GM04504 (cell line): ENCODE measurements at places on chromosomes 1 and 21.

- no peak for DNase-seq
Observed at GRCh38 chr1:108158893-108159453, 41.2 kb downstream of the SLC25A24 start.

DNA sequence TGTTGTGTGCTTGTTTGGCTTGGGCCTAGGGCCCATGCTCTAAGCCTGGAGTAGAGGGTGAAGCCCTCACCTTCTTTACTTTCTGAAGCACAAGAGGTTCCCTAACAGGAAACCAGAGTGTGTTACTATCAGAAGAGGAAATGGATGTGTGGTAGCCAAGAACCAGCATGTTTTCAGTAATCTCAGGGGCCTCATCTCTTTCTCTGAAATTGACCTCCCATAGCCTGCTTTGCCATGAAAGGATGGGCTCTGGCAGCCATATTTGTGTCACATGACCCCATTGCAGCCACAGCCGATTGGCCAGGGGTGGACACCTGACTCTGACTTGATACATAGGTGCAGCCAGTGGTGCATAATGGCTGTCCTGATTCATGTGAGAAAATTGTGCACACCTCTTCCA is 18.6 kb downstream of the A3GALT2 start:
- DNase-seq = no peak

GRCh38 chr1:41592451-41593125 is 108.1 kb upstream of the EDN2 start:
- DNase-seq = no peak

GRCh38 chr1:223730479-223731132 is 18.3 kb downstream of the CAPN2 start:
- DNase-seq = no peak

- DNase-seq = peak; percentile 58
Observed at GRCh38 chr1:221810406-221810805, 68.5 kb upstream of the DUSP10 start.

DNA sequence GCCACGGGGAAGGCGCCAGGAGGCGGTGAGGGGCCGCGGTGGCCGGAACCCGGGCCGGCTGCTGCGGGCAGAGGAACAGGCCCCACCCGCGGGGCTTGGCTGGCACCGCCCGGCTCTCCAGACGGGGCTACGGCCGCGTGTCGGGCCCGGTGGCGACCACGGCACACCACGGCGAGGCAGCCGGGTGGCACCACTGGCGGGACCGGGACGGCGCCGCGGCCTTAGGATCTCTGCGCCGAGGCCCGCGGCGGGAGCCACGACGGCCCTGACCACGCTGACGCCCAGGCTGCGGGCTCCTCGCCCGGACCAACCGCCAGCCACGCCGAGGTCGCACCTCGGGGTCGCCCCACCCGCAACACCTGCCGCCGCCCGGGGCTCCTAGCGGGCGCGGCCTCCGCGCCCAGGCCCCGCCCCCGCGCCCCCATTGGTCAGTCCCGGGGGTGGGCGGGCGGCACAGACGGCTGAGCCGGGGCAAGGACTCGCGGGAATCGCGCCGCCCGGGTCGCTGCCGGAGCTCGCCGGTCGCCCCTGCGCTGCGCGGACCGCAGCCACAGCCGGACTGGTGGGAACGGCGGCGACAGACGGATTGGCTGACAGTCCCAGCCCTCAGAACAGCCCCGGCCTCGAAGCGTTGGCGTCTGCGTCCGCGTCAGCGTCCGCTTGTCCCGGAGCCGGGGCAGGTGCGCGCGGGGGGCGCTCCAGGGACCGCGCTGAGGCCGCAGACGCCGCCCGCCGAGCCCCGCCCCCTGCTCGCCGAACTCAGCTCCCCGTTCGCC is at the start of gene BMP8A:
Gene BMP8A (plus strand): TSS at position 491 of the 776 bp plus-strand sequence. CDS start 356 bp downstream, outside the sequence.
- no peak for DNase-seq

DNA sequence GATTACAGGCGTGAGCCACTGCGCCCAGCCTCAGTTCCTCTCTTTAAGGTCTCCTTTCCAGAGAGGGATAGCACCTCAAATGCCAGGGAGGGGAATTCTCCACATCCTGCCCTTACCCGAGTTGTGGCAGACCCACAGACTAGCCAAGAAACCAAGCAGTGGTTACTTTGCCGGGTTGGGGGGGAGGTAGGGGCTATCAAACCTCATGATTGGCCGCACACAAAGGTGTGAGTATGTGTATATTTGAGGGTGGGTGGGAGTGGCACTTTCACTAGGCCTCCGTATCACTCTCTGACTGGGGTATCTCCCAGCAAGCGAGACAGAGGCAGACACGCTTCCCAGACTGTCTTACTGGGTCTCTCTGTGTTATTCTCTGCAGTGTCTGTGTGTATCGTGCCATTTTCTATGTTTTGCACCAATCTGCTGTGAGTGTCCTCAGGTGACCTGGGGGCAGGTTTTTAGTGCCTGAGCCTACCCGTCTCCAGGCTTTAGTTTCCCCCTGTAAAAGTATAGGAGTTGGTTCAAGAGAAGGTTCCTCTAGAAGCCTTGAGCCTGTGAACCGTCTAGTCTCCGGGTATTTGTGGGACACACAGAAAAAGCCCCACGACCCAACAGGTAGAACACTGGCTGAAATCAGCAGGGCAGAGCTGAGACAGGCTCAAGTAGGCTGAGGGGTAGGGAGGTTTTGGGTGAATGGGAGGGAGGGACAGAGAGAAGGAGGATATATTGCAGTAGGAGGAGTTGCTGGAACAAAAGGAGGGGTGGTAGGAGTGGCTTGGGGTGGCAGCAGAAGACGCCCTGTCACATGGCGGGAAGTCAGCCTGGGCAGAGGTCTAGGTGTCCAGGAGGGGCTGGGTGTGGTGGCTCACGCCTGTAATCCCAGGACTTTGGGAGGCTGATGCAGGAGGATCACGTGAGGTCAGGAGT is 10.3 kb downstream of the LMNA start:
- no peak for DNase-seq

DNA sequence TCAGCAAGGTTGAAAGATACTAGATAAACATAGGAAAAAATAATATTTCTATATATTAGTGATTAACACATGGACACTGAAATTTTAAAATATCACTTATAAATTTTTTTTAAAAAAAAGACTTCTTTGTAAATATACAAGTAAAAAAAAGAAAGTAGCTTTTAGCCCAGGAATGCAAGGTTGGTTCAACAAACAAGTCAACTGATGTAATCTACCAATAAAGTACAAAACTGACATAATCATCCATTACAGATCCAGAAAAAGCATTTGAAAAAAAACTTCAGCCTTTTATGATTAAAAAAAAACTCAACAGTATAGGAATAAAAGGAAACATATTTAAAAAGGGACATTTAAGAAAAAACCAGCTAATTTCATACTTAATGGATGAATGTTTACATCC is 48.4 kb downstream of the TRMT1L start:
- DNase-seq = no peak

GRCh38 chr1:28323720-28324119 is 5.1 kb upstream of the MED18 start:
- no peak for DNase-seq

GRCh38 chr1:175963740-175964139 is 220.3 kb upstream of the TNR start:
- no peak for DNase-seq

DNA sequence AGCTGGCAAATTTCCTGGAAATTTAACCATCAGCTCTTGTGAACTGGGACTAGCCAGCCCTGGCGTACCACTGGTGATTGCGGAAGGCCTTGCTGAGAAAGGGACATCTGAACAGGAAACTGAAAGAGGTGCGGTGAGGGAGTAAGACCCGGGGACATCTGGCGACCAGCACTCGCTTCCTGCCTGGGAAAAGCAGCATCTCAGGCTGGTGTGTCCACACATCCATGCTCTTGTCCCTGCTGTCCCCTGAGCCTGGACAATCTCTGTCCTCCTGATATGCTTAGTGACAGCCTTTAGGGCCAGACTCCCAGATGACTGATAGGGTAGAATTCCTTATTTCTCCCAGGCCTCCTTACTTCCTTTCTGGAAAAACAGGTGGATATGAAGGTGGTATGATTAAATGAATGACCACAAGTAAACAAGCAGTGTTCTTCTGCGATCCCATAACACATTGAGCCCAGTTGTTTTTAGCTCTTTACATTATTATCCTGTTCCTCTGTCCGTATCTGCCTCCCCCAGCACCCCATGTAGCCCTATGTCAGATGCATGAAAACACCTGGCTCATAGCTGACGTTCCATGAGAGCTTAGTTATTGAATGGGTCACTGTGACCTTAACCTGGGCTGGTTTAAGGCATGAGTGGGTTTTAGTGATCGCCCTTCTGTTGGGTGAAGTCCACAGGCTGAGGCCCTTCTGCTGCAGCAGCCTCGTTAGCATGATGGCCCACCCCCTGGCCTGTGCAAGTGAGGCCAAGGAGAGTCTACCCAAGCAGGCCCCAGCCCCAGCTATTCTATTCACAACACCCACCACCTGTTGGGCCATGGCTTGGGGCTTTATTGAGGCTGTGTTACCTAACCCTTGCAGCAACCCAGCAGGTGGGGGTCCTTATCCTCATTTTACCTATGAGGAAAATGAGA is 76.1 kb upstream of the GADD45A start:
- no peak for DNase-seq

- DNase-seq = no peak
Observed at GRCh38 chr21:28913071-28913470, 79.6 kb downstream of the LTN1 start.

DNA sequence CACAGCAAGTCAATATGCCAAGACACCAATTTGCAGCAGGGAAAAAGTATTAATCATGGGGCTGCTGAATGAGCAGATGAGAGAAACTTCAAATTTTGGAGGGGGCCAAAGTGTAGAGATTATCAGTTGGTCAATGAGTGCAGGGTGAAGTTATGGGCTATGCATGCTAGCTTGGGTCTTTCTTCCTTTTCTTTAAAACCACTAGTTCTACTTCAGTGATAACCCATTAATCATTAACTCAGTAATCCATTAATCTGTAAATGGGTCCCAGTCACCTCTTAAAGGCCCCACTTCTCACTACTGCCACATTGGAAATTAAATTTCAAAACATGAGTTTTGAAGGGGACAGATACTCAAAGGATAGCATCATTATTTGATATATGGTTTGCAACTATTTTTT is 688.6 kb upstream of the ADGRL4 start:
- DNase-seq = no peak

- peak; percentile 27 for DNase-seq
Observed at GRCh38 chr1:79716447-79716846, 709.9 kb upstream of the ADGRL4 start.

DNA sequence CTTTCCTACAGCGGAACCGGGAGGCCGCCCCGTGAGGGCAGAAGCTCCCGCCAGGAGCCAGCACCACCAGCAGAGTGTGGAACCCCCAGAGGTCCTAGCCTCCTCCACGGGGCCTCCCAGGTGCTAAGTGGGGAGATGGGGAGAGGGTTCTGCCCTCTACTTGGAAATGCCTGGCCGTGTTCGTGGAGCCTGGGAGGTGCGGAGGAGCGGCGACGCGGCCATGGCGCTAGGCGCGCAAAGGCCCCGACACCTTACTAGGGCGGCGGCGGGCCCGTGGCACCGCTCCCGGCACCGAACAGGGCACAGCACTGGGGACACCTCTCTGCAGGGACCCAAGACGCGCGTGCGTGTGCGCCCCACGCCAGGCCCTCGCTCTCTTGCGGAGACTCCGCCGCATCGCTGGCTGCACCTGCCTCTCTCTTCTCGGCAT is 1.3 kb upstream of the CACNA1E start:
- DNase-seq = no peak

GRCh38 chr1:105260001-105260400 is 1510.3 kb downstream of the AMY1C start:
- DNase-seq = no peak

GRCh38 chr1:209861242-209861641 is 33.5 kb downstream of the UTP25 start:
- DNase-seq = no peak

GRCh38 chr1:162372159-162373071 is 4.2 kb downstream of the SPATA46 start:
- no peak for DNase-seq

GRCh38 chr1:235642943-235643371 is 6.6 kb downstream of the GNG4 start:
- DNase-seq = no peak

DNA sequence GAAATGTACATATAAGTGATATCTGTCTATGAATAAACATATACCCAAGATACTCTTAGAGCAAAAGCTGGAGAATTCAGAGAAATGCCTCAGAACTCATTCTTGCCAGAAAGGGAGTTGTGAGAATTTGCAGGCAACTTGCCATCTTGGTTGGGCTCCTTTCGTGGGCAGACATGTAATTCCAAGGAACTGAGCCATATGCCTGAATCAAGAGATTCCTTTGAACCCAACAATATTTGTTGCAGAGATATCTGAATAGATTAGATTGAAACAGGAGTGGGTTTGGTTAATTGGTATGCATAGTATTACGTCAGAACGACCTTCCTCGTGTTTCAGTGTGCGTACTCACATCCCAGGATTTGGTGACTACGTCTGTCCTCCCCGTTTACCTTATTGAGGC is 67.0 kb downstream of the TGFB2 start:
- DNase-seq = no peak

DNA sequence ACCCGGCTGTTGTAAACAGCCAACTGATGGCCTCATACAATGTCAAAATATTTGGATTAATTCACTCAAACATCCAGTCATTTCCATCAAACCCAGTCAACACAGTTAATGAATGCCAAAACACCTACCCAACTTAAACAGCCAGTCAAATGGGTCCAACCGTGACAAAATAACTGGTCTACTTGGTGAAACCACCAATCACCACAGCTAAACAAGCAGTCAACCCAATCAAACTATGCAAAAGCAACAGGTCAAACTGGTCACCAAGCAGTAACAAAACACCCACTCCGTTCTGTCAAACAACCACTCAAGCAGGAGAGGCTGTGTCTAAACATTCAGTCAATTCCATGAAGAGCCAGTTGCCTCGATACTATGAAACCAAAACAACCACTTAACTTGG is 119.2 kb downstream of the FOXD2 start:
- no peak for DNase-seq

GRCh38 chr1:91567583-91567982 is 66.9 kb downstream of the CDC7 start:
- no peak for DNase-seq

- DNase-seq = no peak
Observed at GRCh38 chr1:96643519-96643918, 78.1 kb upstream of the PTBP2 start.

DNA sequence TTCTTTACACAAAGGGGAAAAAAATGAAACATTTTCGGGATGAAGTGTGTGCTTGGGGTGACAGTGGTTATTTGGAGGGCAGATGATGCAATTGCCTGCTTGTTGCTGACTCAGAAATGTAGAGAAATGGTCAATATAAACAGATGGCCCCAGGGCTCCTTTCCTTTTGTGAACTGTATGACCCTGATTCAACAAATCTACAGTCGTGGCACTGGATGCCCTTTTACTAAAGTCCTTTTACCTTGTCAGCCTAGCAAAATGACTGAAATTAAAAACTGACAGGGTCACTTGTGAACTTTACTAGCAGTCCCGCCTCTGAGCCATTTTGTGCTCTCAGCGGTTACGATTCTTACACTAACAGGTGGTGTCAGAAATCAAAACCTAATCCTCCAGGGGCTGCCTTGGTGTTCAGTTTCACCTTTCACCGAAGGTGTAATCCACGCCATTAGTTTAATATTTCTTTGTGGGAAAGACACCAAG is 49.8 kb downstream of the GREM2 start:
- DNase-seq = no peak
